Stimulated activated CD4-positive, alpha-beta T cell treated with anti-CD3 and anti-CD28 coated beads, Interleukin-12 subunit alpha, Interleukin-12 subunit beta, amount 100 ng/mL, for 4 hours (primary cell): ENCODE measurements at places on chromosomes 7 and 10.

DNA sequence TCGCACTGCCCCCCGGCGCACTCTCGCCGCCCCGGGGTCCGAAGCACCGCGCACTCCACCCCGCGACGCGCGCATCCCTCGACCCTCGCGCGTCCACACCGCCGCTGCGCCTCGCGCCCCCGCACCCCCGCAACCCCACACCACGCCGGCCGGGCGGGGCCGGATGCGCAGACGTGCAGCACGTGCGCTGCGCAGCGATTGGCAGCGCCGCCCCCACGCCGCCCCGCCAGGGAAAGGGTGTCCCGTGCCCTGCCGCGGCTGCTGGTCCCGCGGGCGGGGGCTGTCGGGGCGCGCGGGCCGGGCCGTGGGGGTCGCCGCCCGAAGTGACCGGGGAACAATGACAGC lies 53.7 kb upstream of the KDM7A start:
- peak; percentile 74 for DNase-seq

DNA sequence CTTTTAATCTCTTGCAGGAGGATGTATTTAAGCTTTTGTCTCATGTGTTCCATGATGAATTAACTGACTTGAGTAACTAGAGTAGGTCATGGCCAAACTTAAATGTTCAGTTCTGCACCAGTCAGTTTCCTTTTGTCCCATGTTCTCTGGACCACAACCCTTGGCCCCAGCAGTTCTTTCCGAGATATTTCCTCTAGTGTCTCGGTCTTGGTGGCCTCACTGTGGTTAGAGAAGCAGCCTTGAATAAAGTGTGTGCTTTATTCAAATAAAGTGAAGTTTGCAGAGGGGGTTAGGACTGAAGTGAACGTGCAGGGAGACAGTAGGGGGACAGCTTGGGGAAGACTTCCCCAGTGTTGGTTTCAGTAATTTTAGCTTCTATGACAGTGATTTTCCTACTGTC lies 9.3 kb downstream of the ZNF212 start:
- DNase-seq: no peak

GRCh38 chr7:131544449-131545301 lies 11.8 kb downstream of the PODXL start:
- no peak for DNase-seq

DNA sequence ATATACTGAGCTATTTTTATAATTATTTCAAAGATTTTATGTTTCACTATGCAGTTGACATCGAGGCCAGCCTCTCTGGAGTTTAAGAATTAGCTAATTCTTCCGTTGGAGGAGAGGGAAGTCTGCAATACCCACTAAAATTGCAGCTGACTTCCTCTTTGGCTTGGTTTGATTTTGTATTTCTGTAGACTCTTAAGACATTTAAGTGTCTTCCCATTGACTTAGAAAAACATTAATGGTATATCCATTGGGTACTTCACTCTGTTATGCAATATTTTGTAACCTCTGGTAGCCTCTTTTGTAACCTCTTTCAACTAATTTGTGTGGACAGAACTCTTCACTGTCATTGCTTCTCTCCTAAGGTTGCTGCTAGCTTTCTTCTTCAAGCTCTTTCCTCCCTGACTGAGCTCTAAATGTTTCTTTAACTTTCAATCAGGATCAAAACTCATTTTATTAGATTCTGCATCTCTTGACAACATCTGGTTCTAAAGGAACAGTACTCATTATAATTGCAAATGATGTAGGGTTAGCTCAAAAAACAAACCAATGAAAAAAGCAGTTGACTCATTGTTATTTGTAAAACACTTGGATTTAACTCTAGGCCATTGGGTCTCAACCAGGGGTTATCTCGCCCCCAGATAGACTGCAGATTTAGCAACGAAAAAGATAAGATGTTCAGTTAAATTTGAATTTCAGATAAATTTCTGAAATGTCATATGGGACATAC lies 1.7 kb upstream of the ANKRD22 start:
- no peak for DNase-seq

DNA sequence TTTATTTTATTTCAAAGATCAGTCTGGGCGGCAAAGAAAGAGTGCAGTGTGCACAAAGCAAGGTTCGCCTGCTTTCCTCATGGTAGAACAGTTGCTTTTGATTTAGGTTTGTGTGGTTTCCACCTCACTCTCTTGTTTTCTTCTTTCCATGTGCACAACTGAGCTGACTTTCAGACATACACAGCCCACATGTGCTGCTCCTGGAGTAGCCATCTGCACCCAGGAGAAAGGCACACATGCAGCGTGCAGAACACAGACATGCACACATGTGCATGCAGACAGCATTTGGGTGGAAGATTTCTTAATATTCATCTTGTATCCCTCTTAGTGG lies 302.1 kb downstream of the FZD1 start:
- DNase-seq: no peak

DNA sequence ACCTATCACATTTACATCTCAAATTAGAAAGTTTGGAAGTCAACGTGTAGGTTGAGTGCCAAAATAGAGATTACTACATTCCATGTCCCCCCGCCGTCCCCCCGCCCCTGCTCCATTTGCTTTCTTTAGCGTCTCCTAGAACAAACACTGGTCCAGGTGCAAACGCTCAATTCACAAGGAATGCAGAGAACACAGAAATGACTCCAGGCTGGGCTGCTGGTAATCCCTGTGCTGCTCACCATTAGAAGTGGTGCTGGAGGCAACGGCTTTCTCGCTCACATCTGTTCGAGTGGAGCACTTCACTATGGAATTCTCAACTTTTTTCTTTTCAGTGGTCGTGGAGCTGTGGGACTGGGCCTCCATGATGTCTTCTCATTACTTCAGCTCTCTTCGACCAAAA lies 14.1 kb downstream of the GLI3 start:
- no peak for DNase-seq

DNA sequence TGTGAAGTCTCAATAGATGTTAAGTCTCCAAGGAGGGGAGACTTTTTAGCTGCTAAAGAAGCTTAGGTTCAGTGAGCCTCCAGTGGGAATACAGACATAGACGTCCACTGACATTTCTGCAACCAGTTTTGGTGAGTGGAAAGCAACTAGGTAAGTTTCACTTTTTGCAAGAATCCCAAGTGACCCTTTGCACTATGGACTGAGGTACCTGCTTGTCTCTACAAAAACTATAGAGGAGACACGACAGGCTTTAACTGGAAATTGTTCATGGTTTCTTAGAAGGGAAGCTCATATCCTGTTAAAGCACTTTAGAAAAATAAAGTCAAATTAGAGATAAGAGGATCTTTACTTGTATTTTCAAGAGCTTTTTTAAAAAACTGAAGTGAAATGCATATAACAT lies 38.6 kb downstream of the GBF1 start:
- no peak for DNase-seq

DNA sequence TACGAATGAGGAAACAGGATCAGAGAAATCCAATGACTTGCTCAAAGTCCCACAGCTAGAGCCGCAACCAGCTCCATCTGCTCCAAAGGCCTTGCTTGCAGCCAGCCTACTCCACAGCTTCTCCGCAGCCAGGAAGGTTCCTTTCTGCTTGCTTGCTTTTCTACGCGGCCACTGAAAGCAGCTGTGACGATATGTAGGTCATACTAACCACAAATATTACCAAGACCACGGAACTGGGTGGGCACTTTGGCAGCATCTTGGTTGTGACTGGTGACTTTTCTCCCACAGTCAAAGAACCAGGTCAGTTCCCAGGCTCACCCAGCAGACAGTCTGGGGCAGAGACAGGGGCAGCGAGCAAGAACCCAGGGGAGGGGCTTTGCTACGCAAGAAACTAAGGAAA lies 86.4 kb downstream of the FAM53B start:
- no peak for DNase-seq

DNA sequence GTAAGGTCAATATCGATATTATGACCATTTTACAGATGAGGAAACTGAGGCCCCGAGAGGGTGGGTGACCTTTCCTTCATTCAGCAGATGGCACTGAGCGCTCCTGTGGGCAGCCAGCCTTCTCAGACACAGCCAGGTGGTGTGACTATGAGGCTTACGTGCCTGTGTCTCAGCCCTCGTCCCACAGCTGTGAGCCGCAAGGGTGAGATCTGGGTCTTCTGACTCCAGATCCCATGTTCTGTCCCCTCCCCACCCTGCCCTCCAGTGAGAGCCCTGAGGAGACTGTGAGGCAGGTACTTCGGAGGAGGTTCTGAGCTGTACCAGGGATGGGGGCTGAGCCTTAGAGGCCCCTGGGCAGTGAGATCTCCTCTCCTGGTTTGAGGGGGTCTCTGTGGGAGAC lies 613.8 kb upstream of the FOXK1 start:
- no peak for DNase-seq

GRCh38 chr10:95414844-95415485 lies 124.2 kb upstream of the PDLIM1 start:
- DNase-seq: no peak

GRCh38 chr7:146722986-146723385 lies 606.4 kb downstream of the CNTNAP2 start:
- no peak for DNase-seq

DNA sequence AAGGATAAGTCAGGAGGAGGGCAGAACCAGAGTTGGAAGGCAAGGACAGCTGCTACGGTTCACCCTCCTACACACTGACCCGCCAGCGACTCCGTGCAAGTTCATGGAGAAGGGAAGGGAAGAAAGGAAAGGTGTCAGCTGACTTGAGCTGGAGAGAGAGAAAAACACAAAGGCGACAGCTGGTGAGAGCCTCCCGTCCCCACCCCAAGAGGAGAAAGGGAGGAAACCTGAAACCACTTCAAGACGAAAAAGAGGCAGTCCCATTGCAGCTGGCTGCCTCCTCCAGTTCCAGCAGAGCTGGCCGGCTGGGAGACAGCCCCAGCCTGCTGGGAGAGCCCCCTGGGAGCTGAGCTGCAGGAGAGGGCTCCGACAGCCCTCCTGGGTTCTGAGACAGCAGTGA lies 75.2 kb downstream of the PARD3 start:
- DNase-seq: no peak

GRCh38 chr7:141575164-141575563 lies 24.0 kb downstream of the AGK start:
- DNase-seq: no peak

GRCh38 chr10:124469956-124470484 lies 8.4 kb downstream of the LHPP start:
- DNase-seq: no peak

DNA sequence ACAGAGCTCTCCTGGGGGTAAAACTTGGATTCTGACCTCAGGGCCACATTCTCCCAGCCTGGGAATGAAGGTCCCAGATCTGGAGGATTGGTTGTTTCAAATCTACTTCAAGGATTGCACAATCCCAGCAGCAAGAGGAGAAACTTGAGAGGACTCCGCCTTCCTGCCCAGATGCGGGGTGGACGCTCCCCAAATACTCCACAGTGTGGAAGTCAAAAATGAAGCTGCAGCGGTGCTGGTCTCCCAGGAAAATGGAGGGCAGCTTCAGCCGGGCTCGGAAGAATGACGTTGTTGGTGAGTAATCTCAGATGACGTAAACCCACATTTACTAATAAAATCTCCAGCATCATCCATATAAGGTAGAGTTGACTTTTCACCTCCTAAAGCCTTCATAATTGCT lies 31.5 kb upstream of the PPP2R2D start:
- DNase-seq: no peak

- no peak for DNase-seq
Measured at GRCh38 chr7:44530990-44531389, 10.1 kb downstream of the NPC1L1 start.

GRCh38 chr7:141043616-141044015 lies 28.9 kb upstream of the MRPS33 start:
- DNase-seq: no peak

- no peak for DNase-seq
Measured at GRCh38 chr7:85602196-85602595, 415.3 kb upstream of the SEMA3D start.

DNA sequence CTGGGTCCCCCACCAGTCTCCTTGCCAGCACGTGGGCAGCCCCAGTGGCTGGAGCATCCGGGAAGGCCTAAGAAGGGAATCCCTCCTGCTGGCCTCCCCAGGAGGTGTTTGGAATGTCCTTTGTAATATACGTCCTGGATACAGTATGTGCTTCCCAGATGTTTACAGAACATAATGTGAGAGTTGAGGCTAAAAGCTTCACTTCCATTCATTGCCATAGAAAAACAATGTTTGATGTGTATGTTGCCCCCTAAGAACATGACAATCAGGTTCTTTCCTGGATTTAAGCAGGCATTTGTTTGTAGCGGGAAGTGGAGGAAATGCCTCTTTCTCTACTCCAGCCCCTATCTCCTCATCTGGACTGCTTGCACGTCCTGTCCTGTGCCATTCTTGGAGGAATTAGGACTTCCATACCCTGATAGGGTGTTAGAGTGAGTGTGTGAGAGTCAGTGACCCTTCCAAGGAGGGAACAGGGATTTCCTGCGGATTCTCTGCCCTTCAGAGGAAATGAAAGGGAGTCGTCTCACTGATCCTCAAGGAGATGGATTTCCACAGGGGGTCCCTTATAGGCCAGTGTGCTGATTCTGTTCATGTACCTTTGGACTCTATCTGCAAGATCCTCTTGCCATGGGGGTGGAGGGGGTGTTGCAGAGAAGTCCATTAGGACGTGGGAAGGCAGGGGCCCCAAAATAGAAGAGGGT lies 1.2 kb downstream of the IGFBP1 start:
- DNase-seq: no peak

DNA sequence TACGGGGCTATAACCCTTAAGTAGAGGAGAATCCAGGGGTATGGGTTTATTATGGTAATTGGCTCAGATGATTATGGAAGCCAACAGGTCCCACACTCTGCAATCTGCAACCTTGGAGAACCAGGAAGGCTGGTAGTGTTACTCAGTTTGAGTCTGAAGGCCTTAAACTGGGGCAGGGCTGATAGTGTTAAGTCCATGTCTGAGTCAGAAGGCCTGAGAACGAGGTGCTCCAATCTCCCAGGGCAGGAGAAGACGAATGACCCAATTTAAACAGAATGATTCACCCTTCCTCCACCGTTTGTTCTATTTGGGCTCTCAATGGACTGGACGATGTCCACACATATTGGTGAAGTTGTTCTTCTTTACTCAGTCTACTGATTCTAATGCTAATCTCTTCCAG lies 244.5 kb upstream of the PTER start:
- no peak for DNase-seq

- DNase-seq: no peak
Measured at GRCh38 chr10:54096892-54097291, 704.1 kb downstream of the PCDH15 start.

DNA sequence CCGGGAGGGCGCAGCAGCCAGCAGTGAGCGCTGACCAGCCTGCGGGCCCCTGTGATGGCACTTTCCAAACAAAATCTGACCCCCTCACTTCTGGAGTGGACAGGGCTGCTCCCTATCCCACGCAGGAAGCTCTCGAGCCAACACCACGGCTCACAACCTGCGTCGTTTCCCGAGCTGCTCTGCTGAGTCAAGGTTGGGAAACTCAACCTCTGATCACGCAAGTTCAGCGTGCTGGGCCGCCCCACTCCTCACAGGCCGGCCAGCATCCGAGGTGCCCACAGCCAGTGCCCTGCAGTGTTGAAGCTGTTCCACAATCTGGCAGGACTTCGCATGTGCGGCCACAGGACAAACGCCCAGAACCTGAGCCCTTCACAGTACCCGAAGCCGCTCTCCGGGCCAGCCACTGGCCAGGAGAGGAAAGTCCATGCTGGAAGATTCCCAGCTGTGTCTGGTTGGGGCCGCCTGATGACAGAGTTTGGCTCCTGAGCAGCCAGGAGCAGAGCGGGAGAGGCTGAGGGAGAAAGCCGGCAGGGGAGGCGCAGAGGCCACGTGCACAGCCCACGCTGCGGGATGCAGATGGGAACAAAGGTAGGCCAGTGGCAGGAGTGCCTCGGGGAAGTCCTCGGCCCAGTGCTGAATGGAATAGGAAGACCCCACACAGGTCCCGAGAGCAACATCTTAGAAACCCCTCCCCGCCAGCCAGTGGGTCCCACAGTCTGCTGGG lies 263.3 kb upstream of the TCERG1L start:
- DNase-seq: no peak
